ENCODE measurements at places on chromosomes 6 and 20.

DNA sequence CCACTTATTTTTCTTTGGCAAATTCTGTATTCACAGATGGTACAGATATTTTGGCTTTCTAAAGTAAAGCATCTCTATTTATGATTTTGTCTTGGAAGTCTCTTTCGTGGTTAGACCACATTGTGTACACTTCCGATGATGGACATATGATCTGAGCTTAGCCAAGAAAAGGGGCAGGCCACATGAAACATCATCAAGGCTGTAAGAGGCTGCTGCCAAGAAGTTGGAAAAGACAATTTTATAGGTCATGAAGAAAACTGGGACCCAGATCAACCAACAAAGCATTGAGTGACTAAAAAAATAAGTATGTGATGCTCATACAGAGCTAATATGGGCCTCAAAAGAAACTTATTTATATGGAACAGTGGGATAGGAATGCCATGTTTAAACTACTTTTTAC, 266.4 kb downstream of the HAO1 start:
- DNase-seq, result no peak

DNA sequence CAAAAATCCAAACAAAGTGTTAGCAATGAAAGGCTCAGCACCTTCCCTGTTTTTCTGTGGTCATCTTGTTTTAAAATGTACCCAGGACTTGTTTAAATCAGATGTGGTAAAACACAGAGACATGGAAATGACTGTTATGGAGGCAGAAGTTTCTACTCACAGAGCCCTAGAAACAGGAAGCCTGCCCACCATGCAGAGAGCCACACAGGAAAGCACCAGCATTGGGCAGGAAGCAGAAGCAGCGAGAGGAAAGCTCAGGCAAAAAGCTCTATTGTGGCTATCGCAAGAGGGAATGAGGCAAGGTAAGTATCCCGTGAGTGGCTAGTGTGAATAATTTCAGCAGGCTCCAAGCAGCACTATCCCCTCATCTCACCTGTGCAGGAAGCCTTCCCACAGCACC, 42.8 kb downstream of the GPR6 start:
- DNase-seq, result no peak

DNA sequence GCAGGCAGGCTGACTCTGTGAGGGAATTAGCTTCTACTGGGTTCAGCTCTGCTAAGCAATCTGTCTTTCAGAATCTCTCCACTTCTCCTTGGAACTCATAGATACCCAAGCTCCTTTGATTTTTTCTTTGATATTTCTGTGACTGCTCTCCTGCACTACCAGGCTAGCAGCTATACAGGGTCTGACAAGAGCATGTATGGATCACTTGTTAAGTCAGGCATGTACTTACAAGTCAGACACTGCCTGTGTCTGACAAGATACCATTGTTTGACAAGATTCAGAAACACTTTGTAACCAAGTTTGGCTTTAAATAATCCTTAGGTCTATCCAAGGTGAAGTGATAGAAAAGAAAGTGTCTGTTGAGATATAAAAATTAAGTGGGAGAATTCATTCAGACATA, 79.5 kb downstream of the SESN1 start:
- DNase-seq, result no peak

DNA sequence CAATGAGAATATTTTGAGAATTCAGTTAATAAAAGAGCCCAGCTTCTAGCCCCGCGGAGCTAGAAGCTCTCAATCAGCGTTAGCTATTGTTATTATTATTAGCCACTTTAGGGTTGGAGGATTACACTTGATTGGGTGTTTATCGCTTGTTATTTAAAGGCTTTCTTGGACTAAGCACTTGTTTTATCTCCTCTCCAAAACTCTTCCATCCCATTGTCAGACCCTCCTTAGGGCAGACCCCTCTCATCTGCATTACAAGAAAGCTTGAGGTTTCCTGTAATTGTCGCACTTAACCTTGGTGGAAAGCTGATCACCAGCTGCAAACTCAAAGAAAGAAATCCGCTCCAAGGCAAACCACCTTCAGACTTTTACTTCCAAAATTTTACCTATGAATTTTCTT, 4.8 kb downstream of the DPPA5 start:
- no peak for DNase-seq

- no peak for DNase-seq
Measured at GRCh38 chr6:35061651-35062410, 79.3 kb downstream of the TCP11 start.

GRCh38 chr20:41222296-41222695, 85.0 kb downstream of the PLCG1 start:
- no peak for DNase-seq

GRCh38 chr20:59064214-59064722, 21.7 kb upstream of the PRELID3B start:
- no peak for DNase-seq

DNA sequence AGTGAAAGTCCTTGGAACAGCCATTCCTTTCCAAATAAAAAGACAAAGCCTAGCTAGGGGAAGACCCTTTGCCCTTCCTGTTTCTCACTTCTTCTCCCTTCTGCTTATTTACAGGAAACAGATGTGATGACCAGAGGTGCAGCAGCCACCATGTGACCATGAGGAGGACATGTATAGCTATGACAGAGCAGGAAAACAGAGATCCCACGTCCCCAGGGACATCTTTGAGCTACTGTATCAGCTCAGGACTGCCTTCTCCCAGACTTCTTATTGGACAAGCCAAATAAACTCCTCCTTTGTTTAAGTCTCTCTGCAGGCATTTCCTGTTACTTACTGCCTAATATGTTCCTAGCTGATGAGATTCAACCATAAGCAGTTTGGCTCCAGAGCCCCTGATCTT, 133.1 kb upstream of the MLN start:
- no peak for DNase-seq

DNA sequence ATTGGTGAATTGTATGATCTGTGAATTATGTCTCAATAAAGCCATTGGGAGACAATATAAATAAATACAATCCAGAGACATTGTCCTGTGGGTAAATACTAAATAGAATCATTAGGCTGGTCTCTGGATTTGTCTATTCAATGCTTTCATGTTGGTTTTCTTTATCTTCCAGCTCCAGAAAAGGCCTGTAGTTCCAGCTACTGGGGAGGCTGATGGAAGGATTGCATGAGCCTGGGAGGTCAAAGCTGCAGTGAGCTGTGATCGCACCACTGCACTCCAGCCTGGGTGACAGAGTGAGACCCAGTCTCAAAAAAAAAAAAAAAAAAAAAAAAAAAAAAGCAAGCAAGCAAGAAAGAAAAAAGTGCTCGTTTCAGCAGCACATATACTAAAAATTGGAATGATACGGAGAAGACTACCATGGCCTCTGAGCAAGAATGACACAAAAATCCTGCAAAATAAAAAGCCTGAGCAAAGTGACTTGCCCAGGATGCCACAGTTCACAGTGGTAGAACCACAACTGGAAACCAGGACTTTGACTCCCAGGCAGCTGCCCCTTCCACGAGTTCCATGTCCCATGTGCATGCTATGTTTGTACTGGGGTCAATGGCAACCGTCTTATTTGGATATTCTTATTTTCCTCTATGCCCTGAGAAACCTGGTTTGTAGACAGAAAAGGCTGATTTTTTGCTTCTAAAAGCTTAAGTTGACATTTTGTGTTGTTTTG, 33.6 kb upstream of the GMPR start:
- DNase-seq, result no peak

GRCh38 chr6:9936551-9936950, 478.3 kb downstream of the TFAP2A start:
- DNase-seq, result no peak

GRCh38 chr6:36120979-36121786, 9.1 kb upstream of the MAPK13 start:
- peak; percentile 35 for DNase-seq

DNA sequence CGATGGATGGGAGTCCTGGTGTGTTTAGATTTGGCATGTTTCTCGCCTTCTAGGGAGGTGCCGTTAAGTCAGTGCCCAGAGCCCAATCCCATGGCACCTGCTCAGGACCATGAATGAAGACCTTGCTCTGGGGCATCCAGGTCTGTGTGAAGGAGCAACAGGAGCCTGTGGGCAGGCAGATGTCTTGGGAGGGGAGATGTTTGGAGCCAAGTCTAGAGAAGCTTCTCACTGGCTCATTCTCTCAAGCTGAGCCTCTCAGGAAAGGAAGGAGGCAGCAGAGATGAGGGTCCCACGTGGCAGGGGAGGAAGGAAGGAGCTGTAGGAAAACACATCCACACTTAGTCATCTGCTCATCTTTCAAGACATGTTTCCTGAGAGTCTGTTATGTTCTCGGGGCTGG, 9.5 kb upstream of the SIRPB1 start:
- no peak for DNase-seq

- no peak for DNase-seq
Measured at GRCh38 chr20:2005831-2006426, 12.1 kb upstream of the PDYN start.

- DNase-seq, result no peak
Measured at GRCh38 chr6:21586300-21586699, 7.3 kb upstream of the SOX4 start.

DNA sequence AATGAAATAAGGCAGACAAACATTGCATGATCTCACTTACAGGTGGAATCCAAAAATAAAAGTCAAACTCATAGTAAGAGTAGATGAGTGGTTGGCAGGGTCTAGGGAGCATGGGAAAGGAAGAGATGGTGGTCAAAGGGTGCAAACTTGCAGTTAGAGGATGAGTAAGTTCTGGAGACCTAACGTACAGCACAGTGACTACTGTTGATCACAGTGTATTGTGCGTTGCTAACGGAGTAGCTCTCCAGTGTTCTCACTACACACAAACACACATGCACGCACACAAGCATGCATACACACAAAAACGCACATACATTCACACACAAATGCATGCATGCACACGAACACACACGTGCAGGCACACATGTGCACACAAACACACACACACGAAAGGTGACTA, 54.9 kb downstream of the LY86 start:
- no peak for DNase-seq

GRCh38 chr6:161395716-161396231, 121.9 kb upstream of the AGPAT4 start:
- DNase-seq, result no peak

DNA sequence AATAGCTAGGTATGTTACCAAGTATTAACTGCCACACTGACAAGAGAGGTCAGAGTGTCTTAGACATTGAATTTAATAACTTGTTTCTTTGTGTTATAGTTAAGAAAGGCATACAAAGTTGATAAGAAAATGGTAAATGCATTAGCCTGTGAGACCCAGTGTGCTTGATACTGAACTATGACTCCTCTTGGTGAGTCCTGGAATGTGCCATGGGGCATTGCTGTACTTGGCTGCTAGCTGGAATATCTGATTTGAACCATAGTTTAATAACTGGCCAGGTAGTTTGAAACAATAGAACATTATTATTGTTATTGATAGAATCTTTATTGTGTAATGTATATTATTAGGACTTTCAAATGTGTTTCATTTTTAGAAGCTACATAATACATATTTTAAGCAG, 70.0 kb downstream of the ZFAND3 start:
- no peak for DNase-seq

DNA sequence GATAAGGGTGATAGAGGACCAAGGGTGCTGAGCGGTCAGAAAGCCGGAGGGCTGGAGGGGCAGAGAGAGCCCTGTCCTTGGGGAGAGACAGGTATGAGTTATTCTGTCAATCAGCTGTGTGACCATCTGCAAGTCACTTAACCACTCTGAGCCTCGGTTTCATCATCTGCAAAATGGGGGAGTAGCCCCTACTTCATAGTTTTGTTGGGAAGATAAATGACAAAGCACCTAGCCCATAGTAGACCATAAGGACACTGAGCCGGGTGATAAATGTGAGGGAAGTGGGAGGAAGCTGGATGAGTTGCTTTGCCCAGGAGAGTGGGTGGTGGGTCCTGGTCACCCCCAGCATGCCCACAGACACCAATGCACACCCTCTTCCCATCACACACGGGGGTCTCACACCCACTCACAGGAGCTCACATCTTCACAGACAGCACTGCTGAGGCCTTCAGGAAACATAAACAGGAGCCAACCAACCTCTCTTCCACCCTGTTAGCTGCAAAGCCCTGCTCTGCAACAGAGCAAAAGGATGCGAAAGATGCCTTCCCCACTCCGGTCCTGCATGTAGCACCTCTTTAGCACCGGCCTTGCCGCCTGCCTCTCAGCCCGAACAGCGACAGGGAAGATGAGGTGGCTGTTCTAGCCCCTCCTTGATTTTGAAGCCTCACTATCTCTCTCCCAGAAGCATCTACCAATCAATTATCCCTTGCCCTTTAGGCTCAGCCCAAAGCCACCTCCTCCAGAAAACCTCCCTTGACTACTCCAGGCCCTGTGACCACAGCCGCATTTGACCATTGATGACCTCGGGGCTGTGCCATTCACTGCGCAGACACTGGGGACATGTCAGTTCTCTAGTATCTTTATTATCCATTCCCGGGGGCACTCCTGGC, 18.9 kb downstream of the SPDEF start:
- DNase-seq, result no peak

DNA sequence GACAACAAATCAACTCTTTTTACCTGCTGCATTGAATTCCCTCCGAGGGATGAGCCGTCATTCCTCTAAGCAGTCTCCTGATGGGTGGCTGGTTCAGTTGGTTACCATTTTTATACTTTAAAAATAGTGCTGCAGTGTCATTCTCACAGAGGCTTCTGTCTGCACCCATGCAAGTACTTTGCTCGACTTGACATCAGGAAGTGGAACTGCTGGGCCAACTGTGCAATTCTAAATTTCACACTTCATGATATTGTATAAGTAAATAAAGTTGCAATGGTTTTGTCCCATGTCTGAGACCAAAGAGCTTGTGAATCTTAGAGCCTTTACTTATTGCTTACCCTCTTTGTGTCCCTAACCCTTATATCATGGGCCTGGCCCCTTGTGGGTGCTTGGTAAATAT, 2.5 kb downstream of the BTN3A1 start:
- no peak for DNase-seq

GRCh38 chr20:33636776-33637175, 25.4 kb upstream of the C20orf144 start:
- DNase-seq, result no peak

DNA sequence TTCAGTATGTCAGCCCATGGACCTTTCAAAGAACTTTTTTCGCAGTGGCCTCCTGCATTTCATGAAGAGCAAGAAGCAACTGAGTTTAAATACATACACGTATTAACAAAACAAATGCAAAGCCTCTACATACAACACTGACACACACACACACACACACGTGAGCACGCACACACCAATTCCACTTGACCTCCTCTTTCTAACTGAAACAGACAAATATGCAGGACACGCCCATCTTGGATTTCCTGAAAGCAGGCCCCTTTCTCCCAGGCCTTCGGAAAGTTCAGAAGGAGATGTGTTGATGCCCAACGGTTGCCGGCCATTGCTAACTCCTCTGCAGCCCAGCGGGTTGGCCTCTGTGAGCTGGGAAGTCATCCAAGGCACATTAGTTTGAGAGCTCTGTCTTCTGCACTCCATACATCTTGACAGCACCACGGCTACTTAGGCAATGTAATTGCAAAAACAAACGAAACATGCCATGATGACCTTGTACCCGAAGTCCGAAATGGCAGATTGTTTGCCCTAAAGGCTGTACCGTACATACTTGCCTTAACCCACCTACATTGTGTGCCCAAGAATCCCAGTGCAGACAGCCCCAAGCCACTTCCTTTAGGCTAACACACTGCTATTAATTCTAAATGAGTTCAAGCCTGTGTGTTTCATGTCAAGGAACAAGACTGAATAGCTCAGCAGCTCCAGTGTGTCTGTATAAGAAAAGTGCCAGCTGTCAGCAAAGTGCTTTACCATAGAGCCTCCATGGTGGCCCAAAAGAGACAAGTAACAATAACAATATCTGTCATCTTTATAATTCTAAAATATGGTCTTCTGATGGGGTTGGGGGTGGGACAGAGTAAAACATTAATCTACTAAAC, 138.8 kb upstream of the RNF217 start:
- no peak for DNase-seq

All from stimulated activated CD8-positive, alpha-beta memory T cell treated with anti-CD3 and anti-CD28 coated beads, Interleukin-4, amount 100 ng/mL, for 4 hours (primary cell).